ENCODE measurements at places on chromosomes 3 and 15.

DNA sequence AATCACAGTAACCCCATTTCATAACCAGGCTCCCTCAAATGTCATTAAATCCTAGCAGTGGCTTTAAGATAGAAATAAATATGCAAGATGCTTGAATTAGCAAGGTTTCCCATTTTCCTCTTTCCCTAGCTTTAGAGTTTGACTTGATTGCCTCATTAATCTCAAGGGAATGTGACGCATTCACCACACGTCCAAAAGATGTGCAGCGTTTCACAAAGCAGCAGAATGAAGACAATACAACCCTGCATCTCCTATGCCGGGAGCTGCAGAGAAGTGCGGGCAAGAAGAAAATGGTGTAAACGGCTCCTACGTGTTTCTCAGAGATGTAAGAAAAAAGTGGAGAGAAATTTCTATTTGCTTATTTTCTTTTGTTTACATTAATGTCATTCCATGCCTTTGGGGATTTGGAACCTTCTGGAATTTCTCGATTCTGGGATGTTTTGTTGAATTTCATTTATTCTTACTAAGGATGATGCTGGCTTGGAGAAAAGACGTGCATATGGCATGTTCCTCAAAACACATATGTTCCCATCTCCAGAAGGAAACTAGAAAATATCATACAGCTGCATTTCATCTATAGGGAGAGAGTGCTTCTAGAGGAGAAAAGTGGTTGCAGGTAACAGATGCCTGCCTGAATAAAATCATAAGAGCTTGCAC lies 27.8 kb upstream of the FRMD4B start:
- DNase-seq = no peak

- no peak for DNase-seq
Measured at GRCh38 chr15:62742409-62743171, 300.0 kb upstream of the TPM1 start.

GRCh38 chr15:65102912-65103311 lies 12.1 kb downstream of the UBAP1L start:
- no peak for DNase-seq

DNA sequence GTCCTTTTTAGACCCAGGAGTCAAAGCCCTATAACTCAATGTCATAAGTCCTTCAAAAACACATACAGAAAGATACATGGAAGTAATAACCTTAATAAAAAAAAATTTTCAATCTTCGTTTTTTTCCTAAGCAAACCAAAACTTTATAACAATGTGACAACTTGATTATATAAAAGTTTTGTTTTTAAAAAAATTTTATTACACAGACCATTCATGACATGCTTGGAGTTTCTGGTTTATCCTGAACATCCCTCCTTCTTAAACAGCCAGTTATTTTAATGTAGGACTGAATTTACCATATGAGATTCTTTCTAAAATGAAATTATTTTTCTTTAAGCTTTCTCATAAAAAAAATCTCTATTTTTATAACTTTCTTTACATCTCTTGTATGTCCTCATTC lies 30.7 kb downstream of the IQCF6 start:
- no peak for DNase-seq

DNA sequence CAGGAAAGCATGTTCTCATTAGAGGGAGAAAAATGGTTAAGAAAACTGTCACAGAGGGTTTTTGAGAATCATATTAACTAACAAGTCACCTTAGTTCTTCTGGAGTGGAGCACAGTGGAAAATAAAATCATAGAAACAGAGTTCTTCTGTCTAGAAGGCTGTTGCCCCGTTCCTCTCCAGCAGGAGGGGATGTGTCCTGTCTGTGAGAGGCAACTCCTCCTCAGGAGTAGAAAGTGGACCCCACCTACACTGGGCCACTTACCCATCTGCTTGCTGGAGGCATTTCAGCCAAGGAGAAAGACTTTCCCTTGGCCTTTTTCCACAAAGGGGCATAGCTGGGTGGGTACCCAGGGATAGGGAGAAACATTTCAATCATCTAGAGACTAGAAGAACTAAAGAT lies 106.6 kb downstream of the SSR3 start:
- DNase-seq = no peak

Data from T-helper 17 cell (primary cell).